Right atrium auricular region (tissue), 2 donors: ENCODE measurements at places on chromosomes 6 and 20. TPM values are rescaled to one million over a fixed set of nuclear protein-coding genes. Genes with fewer than 3 reads are reported as not detected.

FLRT3 gene
- 17.8 TPM for total RNA-seq

DCDC2 gene
- total RNA-seq, result not detected

ZNF337 gene
- 9.1 TPM for total RNA-seq

SMLR1 gene
- total RNA-seq, result not detected

GSTA3 gene
- not detected for total RNA-seq
